ENCODE measurements at places on chromosomes 12 and 14. TPM values are rescaled to one million over a fixed set of nuclear protein-coding genes. Genes with fewer than 3 reads are reported as not detected.
A peak's percentile ranks its signal among the peaks of the same experiment; 100 is the strongest.

KLRG1 gene
- 3.0 TPM for total RNA-seq

DNA sequence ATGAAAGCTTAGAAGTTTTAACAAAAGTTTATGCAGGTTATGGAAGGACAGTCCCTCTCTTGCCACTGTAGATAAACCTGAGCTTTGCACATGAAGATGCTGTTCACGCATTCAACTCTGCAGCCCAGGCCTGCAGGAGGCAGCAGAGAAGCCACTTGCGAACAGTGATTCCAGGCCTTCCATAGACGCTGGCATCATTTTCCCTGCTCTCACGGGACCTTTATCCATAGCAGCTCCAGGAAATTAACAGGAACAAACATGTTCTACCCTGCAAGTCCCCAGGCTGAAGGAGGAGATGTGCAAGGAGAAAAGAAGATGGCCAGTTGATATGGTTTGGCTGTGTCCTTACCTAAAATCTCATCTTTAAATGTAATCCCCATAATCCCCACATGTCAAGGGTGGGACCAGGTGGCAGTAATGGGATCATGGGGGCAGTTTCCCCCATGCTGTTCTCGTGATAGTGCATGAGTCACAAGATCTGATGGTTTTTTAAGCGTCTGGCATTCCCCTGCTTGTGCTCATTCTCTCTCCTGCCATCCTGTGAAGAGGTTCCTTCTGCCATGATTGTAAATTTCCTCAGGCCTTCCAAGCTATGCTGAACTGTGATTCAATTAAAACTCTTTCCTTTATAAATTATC is 2.0 kb downstream of the ERP27 start:
- no peak for ATAC-seq

DNA sequence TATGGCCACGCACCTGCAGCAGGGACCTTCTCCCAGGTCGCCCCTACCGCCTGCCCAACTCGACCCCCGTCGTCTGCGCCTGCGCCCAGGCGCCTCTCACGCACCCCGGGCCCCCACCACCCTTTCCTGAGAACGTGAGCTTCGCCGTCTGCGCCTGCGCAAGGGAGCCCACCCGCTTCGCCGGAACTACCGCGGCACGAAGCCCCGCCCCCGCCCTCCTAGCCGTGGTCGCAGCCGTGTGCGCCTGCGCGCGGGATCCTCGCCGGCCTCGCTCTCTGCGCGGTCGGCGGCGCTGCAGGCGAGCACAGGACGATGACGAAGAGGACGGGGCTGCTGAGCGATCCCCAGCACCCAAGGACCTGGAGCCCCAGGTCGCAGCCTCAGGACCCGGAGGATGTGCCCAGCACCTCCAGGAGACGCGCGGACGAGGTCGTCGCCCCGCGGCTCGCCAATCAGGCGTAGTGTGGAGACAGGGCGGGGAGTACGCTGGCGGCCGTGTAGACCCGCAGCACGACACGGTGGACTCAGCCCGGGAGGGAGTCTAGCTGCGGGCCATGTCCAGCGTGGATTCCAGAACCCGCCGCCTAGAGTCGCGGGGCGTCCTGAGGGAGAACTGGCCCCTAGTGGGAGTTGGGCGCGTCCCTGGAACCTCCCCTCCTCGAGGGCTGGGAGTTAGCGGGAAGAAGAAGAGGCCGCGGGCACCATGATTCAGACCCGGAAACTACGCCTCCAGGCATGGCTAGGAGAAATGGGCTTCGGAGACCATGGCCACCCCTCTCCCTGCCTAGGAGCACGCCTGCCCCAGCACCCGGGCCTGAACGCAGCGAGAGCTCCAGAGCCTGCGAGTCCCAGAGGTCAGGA is 1120.8 kb upstream of the TMEM132C start:
- peak; percentile 86 for ATAC-seq

TMEM233 gene
- 0.27 TPM for total RNA-seq

GRCh38 chr14:105944632-105945610 is 418.5 kb downstream of the TMEM121 start:
- ATAC-seq = no peak

DNA sequence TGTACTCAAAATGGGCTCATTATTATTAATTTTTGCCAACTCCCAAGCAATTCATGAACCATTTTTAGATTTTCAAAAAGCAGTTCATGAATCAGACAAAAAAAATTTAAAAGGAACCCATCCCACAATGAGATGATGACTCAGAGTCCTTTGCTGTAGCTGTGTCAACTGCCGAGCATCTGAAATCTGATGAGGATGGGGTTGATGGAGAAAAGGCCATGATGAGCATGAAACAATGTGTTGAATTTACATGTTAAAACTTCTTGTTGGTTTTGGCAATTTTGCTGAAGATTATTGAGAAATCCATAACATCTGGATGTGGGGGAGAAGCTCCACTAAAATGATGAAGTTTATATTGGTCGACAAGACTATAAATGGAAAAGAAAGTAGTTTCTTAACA is 378.0 kb downstream of the FOXG1 start:
- no peak for ATAC-seq

GRCh38 chr12:15131431-15131830 is 89.8 kb downstream of the RERG start:
- no peak for ATAC-seq

GRCh38 chr12:41962171-41962572 is 182.5 kb downstream of the GXYLT1 start:
- no peak for ATAC-seq

- ATAC-seq = no peak
These were observed 2.4 kb downstream of the GALNT6 start for GRCh38 chr12:51388846-51389245.

DNA sequence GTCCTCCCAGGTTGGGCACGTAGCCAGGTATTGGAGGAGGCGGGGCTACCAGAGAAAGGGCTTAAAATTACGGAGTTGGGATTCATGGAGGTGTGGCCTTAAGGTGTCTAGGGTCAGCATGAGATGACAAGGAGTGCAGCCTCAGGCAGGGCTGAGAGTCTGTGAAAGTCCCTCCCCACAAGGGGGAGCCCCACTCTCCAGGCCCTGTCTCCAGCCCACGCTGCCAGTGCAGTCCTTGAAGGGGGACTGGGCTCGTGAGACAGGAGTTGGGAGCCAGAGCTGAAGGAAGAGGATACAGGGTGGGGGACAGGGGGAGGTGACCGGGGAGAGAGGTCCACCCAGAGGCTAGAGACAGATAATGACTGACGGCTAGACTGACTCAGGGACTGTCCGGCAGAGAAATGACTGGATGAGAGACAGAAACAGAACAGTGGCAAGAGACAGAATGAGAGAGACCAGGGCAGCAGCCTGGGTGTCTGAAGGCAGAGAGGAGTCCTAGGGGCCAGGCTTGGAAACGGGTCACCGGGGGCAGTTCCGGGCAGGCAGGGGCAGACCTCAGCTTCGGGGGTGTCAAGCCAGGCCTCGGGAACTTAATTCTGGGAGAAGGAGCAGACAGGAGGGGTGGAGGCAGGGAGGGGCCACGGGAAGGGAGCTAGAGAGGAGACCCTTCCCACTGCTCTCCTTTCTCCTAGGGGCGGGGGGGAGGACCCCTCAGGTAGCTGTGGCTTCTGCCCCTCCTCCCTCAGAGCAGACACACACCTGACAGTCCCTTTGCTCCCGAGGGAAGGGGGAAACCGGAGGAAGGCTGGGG is 970 bp downstream of the CDH24 start:
- ATAC-seq = peak; percentile 26

GRCh38 chr12:19490908-19491307 is 51.6 kb downstream of the AEBP2 start:
- ATAC-seq = no peak

GRCh38 chr12:25319233-25319984 is 68.7 kb upstream of the KRAS start:
- no peak for ATAC-seq

GYS2 gene
- total RNA-seq = not detected

- no peak for ATAC-seq
These were observed 351.6 kb upstream of the TBX3 start for GRCh38 chr12:115035535-115036107.

CMA1 gene
- total RNA-seq = 5.6 TPM

- no peak for ATAC-seq
These were observed 46.7 kb downstream of the RIN3 start for GRCh38 chr14:92560106-92560865.

RASSF9 gene
- 0.38 TPM for total RNA-seq

DNA sequence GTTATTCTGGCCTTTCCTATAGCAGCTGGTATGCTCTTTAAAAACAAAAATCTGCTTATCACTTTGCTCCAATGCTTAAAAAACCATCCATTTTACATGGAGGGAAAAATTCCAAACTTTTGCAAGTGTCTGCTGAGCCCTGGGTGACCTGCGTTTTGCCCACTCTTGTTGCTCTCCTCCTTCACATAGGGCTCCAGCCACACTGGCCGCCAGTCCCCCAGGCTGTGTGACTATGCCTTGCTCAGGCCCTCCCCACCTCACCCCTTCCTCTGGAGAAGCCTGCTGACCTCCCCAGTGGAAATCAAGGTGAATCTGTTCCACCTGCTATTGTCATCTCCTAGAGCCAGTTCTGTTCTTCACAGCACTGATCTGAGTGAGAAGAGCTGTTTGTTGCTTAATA is 126.9 kb downstream of the SLC25A47 start:
- ATAC-seq = no peak

GRCh38 chr12:78239544-78239943 is 408.9 kb downstream of the NAV3 start:
- ATAC-seq = peak; percentile 92

NACA gene
- total RNA-seq = 1,937 TPM

- ATAC-seq = peak; percentile 79
These were observed 16.3 kb downstream of the MARK3 start for GRCh38 chr14:103401223-103402214.

DNA sequence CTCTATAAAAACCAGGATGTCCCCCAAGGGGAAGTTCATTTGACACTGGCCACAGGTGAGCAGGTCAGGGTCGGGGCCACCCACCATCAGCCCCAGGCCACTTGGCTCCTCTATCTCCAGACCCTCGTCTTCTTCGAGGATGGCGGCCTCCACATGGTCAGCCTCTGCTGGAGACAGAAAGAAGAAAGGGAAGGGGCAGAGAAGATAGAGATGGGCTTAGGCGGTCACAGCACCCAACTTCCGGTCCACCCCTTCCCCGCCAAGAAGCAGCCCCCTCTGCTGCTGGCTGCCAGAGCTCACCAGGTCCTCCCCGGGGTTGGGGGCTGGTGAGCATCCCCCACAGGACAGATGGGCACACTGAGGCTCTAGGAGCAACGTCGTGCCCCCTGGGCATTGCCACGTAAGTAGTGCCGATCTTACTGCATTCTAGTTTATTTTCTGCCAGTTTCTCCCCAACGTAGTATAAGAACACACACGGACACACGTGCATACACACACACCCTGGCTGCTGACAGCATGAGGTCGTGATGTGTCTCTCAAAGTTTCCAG is 14.2 kb downstream of the BCL11B start:
- ATAC-seq = no peak

TCL1B gene
- not detected for total RNA-seq

GRCh38 chr14:47959740-47960139 is 284.3 kb upstream of the MDGA2 start:
- ATAC-seq = no peak

GRCh38 chr12:2689393-2689792 is 105.4 kb upstream of the FKBP4 start:
- ATAC-seq = no peak

DNA sequence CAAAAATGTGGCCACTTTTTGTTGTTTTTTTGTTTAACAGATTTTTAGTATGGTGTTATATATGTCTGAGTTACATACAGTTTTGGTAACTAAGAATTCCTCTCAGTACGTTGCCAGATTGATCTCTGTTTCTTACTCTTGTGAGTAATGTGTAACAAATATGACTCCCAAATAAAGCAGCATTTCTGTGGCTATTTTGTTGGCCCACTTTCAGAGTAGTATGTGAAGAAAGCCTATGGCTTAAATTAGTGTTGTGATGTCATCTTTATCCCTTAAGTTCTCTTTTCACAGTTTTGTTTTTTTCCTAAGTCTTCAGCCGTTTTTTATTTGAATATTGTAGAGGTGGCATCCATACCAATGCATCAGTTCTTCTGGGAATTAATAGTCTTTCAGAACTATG is 10.7 kb downstream of the PCNX4 start:
- no peak for ATAC-seq

GRCh38 chr12:101850199-101850598 is 19.4 kb upstream of the GNPTAB start:
- no peak for ATAC-seq

CCDC38 gene
- total RNA-seq = 0.65 TPM

DNA sequence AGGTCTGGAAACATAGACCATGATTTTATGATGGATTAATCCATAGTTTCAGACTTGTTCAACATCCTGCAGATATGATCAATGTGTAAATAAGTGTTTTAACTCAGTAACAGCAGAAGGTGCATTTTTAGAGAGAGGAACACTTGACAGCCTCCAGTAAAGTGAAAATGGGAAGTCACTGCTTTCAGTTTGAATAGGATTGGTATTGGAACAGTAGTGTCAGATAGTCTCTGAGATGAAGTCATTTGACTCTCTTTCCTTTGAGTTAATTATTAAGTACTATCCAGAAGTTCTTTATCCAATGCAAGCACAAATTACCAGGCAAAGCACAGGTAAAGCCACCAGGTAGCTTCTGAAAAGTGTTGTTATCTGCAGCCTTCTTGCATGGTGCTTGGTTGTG is 14.5 kb upstream of the NAV3 start:
- no peak for ATAC-seq

GARIN6 gene
- total RNA-seq = 0.19 TPM

KLHL33 gene
- 0.19 TPM for total RNA-seq

- no peak for ATAC-seq
These were observed 52.5 kb downstream of the DUSP16 start for GRCh38 chr12:12510141-12510540.

- ATAC-seq = no peak
These were observed 4.4 kb downstream of the CFL2 start for GRCh38 chr14:34710006-34710405.

DNA sequence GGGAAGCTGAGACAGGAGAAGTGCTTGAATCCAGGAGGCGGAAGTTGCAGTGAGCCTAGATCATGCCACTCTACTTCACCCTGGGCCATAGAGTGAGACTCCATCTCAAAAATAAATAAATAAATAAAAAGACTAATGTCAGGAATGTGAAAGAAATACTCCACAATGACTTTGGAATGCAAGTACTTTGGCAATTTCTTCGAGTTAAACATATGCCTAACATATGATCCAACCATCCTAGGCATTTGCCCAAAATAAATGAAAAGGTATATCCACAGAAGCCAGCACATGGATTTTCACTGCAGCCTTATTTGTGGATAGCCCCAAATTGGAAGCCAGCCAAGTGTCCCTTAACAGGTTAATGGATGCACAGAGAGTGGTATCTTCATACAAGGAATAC is 357.9 kb upstream of the TMEM132C start:
- ATAC-seq = no peak

DNA sequence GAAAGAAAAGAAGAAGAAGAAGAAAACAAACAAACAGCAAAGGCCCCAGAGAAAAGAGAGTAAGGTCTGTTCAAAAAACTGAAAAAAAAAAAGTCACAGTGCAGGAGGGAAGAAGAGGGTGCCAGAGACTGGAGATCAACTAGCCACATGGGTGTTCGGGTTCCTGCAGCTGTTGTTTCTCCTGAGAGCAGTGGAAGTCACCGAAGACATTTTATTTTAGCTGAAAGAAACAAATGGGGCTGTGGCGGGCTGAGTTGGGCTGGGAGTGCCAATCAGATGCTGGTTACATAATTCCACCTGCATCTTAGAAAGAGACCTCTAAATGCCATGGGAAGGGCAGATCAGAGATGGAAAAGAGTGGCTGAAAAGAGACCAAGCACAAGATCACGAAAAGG is 33.9 kb downstream of the ACTN1 start:
- no peak for ATAC-seq

RD3L gene
- not detected for total RNA-seq

MGP gene
- total RNA-seq = 0.37 TPM

MGAT4C gene
- total RNA-seq = 9.6 TPM
